ENCODE measurements at places on chromosomes 1 and 21.

- no peak for DNase-seq
These were observed 25.6 kb downstream of the SLC45A1 start for GRCh38 chr1:8343464-8344001.

DNA sequence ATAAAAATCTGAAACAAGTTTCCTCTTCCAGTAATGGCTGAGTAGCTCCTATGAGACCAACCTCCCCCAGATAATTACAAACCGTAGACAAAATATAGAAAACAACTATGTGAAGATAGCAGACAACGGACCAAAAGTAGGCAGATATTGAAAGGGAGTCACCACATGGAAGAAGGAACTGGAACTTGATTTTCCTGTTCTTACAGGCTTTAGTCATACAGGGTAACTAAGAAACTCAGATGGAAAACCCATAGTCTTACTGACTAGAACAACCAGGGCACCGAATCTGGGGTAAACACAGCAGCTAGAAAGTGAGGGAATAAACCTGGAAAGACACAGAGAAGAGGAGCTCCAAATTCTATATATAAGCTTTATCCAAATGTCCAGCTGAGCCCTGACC is 26.0 kb downstream of the LMX1A start:
- no peak for DNase-seq

- DNase-seq: no peak
These were observed 426.5 kb upstream of the BRINP3 start for GRCh38 chr1:190904091-190904695.

- DNase-seq: no peak
These were observed 448.2 kb downstream of the BRINP3 start for GRCh38 chr1:190029441-190029840.

GRCh38 chr1:94463765-94464330 is 45.7 kb downstream of the ABCD3 start:
- DNase-seq: no peak

GRCh38 chr21:33688353-33688752 is 46.1 kb downstream of the ITSN1 start:
- no peak for DNase-seq

GRCh38 chr21:36263797-36264196 is 56.2 kb upstream of the MORC3 start:
- no peak for DNase-seq

- no peak for DNase-seq
These were observed 195.3 kb upstream of the APP start for GRCh38 chr21:26365849-26366248.

- DNase-seq: no peak
These were observed 388.2 kb downstream of the PTPRU start for GRCh38 chr1:29624320-29625083.

- DNase-seq: no peak
These were observed 68.9 kb downstream of the LRRC8C start for GRCh38 chr1:89701746-89702241.

DNA sequence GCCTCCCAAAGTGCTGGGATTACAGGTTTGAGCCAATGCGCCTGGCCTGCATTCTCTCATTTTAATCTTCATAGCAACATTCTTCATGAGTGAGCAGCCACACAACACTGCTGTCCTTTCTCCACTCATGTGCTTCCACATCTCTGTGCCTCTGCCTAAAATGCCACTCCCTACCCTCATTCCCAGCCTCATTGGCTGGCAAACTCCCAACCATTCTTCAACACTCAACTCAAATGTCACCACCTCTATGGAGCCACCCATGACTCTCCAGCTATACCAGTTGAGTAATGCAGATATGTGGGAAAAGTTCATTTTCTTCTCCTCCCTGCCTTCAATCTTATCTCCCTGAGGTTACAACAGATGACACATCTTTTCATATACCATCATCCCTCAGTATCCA is 53.9 kb upstream of the ZC3H12A start:
- DNase-seq: no peak

DNA sequence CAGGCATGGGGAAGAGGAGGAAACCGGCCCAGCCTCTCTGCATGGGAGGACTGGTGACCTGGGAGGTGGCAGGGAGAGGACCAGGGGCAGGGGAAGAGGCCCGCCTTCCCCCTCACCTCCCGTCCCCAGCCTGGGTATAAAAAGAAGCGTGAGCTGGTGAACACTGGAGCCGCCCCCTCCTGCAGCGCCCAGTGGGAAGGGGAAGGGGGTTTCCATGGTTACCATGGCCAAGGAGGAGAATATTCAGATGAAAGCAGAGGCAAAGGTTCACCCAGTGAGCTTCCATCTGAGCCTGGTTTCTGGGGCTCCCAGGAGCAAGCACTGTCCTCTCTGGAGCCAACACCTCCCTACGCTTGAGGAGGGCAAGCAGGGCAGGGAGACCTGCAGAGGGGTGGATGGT is 54.9 kb downstream of the ACOT7 start:
- no peak for DNase-seq

DNA sequence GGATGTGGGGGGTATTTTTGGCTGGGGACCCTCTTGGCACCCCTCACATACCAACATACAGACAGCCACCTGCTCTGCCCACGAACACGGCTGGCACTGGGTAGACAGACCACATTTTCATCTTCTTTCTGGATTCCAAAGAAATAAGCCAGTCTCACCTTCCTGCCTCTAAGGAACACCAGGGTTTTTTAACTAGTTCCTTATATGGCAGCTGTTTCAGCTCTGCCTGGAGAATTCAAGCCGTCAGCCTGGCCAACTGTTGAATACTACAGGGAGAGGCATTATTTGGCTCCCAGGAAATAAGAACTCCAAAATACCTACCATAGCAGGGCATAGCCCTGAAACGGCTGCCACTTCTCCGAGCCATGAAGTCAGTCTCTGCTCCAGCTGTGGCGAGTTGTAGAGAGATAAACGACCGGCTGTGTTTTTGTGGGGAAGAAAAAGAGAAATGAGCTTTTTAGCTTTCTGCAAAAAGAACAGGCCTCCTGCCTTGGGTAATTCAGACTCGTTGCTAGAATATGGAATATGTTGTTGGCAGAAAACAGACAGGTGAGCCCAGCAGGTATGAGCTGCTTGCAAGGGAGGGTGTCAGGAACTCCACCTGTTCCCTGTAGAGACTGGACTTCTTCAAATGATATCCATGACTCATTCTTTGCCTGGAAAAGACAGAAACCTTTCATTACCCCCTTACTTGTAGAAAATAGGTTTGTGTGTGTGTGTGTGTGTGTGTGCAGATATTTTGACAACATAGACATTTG is 51.8 kb downstream of the MT1HL1 start:
- DNase-seq: no peak

GRCh38 chr1:67735806-67736627 is 51.0 kb downstream of the GADD45A start:
- peak; percentile 1 for DNase-seq

GRCh38 chr1:168161459-168161858 is 17.3 kb upstream of the TIPRL start:
- DNase-seq: no peak

GRCh38 chr1:113617438-113618141 is 141.7 kb downstream of the PHTF1 start:
- no peak for DNase-seq
